SJCRH30 (cell line): ENCODE measurements at places on chromosomes 11 and 22. TPM values are rescaled to one million over a fixed set of nuclear protein-coding genes. Genes with fewer than 3 reads are reported as not detected.

PDE3B gene
- total RNA-seq, result 23.5 and 26.0 TPM in 2 replicates

DDX10 gene
- total RNA-seq, result 39.1 and 43.4 TPM in 2 replicates

TOB2 gene
- total RNA-seq, result 18.2 and 19.5 TPM in 2 replicates

RFPL3 gene
- not detected in 2 replicates for total RNA-seq

HIC2 gene
- 20.8 and 21.5 TPM in 2 replicates for total RNA-seq

CELSR1 gene
- total RNA-seq, result not detected in 2 replicates

CYP2D6 gene
- 0.04 TPM in 1 of 2 replicates, not detected in the other for total RNA-seq

RNF169 gene
- 16.0 and 17.8 TPM in 2 replicates for total RNA-seq

KCNQ1OT1 gene
- total RNA-seq, result 8.5 and 12.3 TPM in 2 replicates

DNA sequence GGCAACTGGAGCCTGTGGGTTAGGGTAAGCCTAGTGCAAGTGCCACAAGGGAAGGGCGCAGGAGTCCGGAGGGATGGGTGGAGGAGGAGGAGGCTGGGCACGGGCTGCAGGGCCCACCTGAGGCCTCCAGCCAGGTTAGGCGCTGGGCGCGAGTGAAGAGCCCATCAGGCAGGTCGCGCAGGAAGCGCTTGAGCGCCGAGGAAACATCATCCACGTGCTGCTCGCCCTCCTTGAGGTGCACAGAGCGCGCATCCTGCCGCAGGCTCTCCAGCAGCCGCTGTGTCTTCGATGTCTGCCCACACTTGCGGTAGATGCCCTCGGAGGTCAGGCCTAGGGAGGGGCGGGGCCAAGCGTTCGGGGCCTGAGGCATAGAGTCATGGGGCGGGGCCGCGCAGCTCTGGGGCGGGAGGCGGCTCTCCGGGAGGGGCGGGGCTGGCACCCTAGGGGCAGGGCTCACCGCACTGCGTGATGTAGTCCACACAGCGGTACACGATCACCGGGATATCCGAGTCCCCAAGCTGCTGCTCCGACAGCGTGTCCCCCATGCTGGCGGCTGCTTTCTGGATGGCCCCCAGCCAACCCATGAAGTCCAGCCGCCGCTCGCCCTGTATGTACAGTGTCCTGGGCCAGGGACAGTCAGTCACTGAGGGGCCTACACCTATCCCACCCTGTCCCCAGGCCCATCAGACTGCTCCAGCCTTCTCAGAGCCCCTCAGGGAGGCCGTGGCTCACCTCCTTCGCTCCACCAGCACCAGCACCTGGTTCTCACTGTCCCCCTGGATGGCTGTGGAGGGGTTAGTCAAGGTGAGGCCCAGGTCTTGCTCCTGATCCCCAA is 22.9 kb upstream of the PDE2A start:
- H3K4me3 ChIP-seq, result no peak overlapping the region
- H3K27ac ChIP-seq, result no peak overlapping the region
- H3K27me3 ChIP-seq, result no peaks in the 10 kb centered on the region
- DNase-seq, result no peak
- no peaks in the 10 kb centered on the region for H3K4me1 ChIP-seq

- peaks cover 40% of the 10 kb centered on the region for H3K4me1 ChIP-seq
- H3K36me3 ChIP-seq, result no peaks in the 10 kb centered on the region
- H3K27me3 ChIP-seq, result no peaks in the 10 kb centered on the region
- peak; percentile 40 for DNase-seq
- H3K4me3 ChIP-seq, result no peak overlapping the region
These were observed 8.2 kb downstream of the ARHGEF12 start for GRCh38 chr11:120344302-120345004.

DNA sequence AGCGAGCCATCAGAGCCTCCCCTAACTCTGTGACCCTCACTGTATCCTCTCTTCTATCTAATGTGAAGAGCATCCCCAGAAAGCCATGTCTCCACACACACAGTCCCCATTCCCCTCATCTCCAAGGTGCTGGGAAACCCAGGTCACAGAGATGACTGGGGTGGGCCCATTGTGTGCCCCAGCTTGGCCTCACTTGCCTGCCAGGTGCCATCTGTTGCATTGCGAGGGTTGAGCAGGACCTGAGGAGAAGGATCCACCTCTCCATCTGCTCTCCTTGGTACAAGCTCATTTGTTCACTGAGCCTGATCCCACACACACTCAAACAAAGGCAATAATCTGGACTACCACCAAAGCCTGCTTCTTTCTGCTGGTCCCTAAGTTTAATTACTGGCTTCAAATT is 118.8 kb downstream of the SPATA19 start:
- H3K4me3 ChIP-seq, result no peak overlapping the region
- no peaks in the 10 kb centered on the region for H3K36me3 ChIP-seq
- H3K27ac ChIP-seq, result no peak overlapping the region
- H3K4me1 ChIP-seq, result no peaks in the 10 kb centered on the region
- DNase-seq, result no peak

GRCh38 chr22:19760951-19761724 is 560 bp downstream of the TBX1 start:
- no peak for DNase-seq
- H3K4me3 ChIP-seq, result peak overlapping the region; percentile 87
- peaks cover 5% of the 10 kb centered on the region; the same call in 1 of the 2 replicates for H3K4me1 ChIP-seq
- H3K27ac ChIP-seq, result peak overlapping the region; percentile 27; the same call in 1 of the 2 replicates

DNA sequence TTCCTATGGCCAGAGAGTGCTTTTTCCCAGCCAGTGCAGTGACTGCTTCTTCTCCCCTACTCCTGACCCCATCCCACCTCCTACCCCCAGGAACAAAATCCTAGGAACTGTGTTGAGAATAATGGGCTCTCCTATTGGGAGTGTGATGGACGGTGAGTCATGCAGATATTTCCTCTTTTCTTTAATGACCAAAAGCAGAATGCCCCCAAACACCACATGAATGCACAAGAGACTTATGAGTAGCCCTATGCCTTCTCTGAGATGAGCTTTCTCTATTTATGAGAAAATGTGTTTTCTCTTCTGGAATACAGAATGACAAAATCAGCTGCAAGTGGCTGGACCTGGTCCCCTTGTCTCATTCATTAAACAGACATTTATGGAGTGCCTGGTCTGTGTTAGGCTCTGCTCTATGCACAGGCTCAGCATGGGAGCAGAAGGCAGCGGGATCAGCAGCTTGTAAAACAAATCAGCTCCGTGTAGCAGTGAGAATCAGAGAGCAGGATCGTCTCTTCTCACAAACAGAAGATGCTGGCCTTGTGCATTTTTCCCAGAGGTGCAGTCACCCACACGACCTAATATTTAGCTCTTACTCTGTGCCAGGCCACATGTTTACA is 47.5 kb upstream of the GALNT18 start:
- H3K27me3 ChIP-seq, result 0 out of 2 replicates have a peak, but pooled peaks cover 3% of the 10 kb centered on the region
- no peak overlapping the region for H3K27ac ChIP-seq
- no peaks in the 10 kb centered on the region for H3K36me3 ChIP-seq
- H3K4me1 ChIP-seq, result peaks cover 5% of the 10 kb centered on the region; the same call in 1 of the 2 replicates

DNA sequence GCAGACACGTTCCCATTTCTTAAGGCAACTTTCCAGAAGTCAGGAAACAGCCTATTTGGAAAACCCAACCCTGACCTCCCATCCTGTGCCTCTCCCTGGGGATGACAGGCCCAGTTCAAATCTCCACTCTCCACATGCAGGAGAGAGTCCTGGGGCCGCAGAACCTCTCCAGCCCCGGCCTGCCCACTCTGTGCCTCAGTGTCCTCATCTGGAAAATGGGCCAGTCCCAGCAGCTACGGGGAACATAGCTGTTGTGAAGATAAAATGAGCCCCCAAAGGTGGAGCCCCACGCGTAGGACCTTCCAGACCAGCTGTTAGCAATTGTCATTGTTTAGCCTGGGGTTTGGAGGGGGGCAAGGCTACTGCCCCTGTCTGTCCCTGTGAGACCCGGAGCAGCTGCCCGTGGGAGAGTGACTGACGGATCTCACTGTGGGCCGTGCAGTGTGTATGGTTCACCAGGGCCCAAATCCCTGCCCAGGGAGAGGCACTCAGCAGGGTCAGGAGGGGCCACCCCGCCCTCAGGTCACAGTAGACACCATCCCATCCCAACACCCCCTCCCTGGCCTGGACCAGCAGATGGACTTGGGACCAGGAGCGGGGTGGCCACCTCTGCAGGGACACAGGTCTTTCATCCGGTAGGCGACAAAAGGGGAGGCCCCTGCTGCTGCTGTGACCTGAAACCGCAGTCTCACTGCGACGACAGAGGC is 145.9 kb downstream of the CTTN start:
- H3K4me1 ChIP-seq, result peaks cover 32% of the 10 kb centered on the region
- H3K4me3 ChIP-seq, result no peak overlapping the region
- peak overlapping the region; percentile 87 for H3K27ac ChIP-seq
- peak; percentile 66 for DNase-seq

- no peak for DNase-seq
- H3K27ac ChIP-seq, result no peak overlapping the region
- H3K4me1 ChIP-seq, result peaks cover 16% of the 10 kb centered on the region
- H3K4me3 ChIP-seq, result no peak overlapping the region
These were observed 29.6 kb downstream of the MARK2 start for GRCh38 chr11:63868399-63869064.

- DNase-seq, result no peak
- H3K4me3 ChIP-seq, result no peak overlapping the region
- no peaks in the 10 kb centered on the region for H3K27me3 ChIP-seq
- no peak overlapping the region for H3K27ac ChIP-seq
- no peaks in the 10 kb centered on the region for H3K4me1 ChIP-seq
These were observed 77.3 kb downstream of the DEUP1 start for GRCh38 chr11:93407777-93408401.

GRCh38 chr11:83521647-83522596 is 235.8 kb upstream of the CCDC90B start:
- H3K4me3 ChIP-seq, result no peak overlapping the region
- no peak overlapping the region for H3K27ac ChIP-seq
- no peaks in the 10 kb centered on the region for H3K27me3 ChIP-seq
- no peaks in the 10 kb centered on the region for H3K4me1 ChIP-seq

DNA sequence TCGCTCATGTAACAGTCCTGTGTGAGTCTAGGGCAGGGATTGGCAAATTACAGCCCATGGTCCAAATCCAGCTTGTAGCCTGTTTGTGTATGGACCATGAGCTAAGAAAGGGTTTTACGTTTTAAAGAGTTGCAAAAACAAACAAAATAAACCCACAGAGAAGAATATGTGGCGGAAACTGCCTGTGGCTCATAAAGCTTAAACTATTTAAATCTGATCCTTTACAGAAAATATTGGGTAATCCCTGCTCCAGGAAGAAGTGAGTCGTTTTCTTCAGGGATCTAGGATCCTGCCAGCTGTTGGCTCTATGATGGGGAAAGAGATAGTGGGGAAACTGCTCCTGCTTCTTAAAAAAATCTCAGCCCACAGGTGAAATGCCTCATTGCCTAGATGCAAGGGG is 3.4 kb upstream of the OR6Q1 start:
- DNase-seq, result no peak
- no peaks in the 10 kb centered on the region for H3K27me3 ChIP-seq
- H3K4me1 ChIP-seq, result peaks cover 30% of the 10 kb centered on the region
- no peak overlapping the region for H3K27ac ChIP-seq

DNA sequence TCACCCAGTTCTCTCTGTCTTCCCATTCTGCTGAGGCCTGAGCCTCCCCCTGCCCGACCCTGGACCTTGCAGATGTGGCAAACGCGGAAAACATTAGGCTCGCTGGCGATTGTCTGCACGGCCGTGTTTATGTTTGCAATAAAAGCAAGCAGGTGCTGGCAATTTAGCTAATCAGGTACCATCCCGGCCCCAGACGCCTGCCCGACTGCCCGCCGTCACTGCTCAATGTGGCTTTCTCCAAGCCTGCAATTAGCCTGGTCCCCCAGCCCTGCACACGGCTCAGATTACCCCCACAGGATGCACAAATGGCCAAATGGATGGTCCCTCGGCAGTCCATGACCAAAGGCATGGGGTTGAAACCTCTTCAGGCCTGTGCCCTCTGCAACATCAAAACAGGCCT is 259.7 kb downstream of the MN1 start:
- no peaks in the 10 kb centered on the region for H3K27me3 ChIP-seq
- no peaks in the 10 kb centered on the region for H3K36me3 ChIP-seq
- H3K27ac ChIP-seq, result peak overlapping the region; percentile 44
- peaks cover 54% of the 10 kb centered on the region for H3K4me1 ChIP-seq

DNA sequence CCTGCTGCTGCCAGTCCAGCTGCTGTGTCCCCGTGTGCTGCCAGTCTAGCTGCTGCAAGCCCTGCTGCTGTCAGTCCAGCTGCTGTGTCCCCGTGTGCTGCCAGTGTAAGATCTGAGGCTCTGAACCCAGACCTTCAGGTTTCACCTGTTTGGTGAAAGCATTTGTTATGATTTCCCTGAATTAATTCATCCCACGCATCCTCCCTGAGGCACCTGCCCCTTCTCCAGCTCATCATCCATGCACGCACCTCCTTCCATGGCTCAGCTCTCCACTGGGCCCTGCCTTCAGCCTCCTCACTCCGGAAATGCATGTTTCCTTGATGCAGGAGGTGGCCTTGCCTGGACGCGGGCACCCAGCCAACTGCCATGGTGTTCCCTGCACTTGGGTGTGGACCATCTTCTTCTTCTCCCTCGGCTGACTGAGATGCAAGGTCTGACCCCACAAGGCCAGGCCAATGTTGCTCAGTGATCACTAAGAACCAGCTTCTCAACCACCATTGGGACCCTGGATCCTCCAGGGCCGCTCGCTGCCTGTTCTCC is 788 bp downstream of the KRTAP5-10 start:
- no peak overlapping the region for H3K4me3 ChIP-seq
- no peaks in the 10 kb centered on the region for H3K27me3 ChIP-seq
- H3K4me1 ChIP-seq, result no peaks in the 10 kb centered on the region
- no peak overlapping the region for H3K27ac ChIP-seq
- H3K36me3 ChIP-seq, result no peaks in the 10 kb centered on the region
- DNase-seq, result no peak

GRCh38 chr11:73141031-73141308 is 1.1 kb downstream of the FCHSD2 start:
- H3K4me3 ChIP-seq, result peak overlapping the region; percentile 91
- H3K36me3 ChIP-seq, result no peaks in the 10 kb centered on the region
- H3K27me3 ChIP-seq, result no peaks in the 10 kb centered on the region
